ENCODE measurements at places on chromosomes 6 and 20. TPM values are rescaled to one million over a fixed set of nuclear protein-coding genes. Genes with fewer than 3 reads are reported as not detected.

DNA sequence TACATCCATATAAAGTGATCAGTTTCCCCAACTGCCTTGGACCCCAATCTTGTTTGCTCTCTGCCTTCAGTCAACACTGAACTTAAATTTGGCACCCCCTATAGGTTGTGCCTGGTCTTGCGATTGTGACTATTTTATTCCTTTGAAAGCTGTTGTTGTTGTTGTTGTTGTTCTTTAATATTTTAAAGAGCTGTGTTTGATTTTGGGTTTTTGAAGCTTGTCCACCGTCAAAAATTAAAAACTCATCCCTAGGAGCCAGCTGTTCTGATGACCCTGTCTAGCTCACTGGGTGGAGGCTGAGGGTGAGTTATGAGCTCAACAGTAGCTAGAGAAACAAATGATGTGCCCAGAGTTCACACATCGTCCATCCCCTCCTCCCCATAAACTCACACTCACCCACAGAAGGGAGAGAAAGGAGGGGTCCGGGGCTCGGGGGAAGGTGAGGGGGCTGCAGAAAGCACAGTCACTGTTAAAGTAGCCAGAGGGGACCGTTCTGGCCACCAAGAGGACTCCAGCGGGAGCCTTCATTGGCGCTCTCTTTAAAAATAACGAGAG is 4.0 kb downstream of the SIM1 start:
- DNase-seq, result no peak

GRCh38 chr6:42520786-42521607 is 42.8 kb upstream of the UBR2 start:
- DNase-seq, result no peak

The ABHD16B gene
- 0.24 TPM for total RNA-seq

GRCh38 chr6:140285471-140285870 is 911.0 kb upstream of the CITED2 start:
- DNase-seq, result no peak
